ENCODE measurements at places on chromosomes 3 and 15. TPM values are rescaled to one million over a fixed set of nuclear protein-coding genes. Genes with fewer than 3 reads are reported as not detected.

AHSG gene
- 1.1 TPM for total RNA-seq

CCDC9B gene
- 0.78 TPM for total RNA-seq

MESP1 gene
- total RNA-seq = 0.15 TPM

RTP3 gene
- total RNA-seq = not detected

ANKUB1 gene
- total RNA-seq = not detected

ITIH1 gene
- not detected for total RNA-seq

HTD2 gene
- total RNA-seq = 10.8 TPM

RBM5 gene
- 83.7 TPM for total RNA-seq

CRYGS gene
- 0.90 TPM for total RNA-seq

PLAAT1 gene
- total RNA-seq = 3.4 TPM

ZNF280D gene
- 27.5 TPM for total RNA-seq

GRCh38 chr15:66308531-66308930 lies 15.2 kb downstream of the DIS3L start:
- no peak for DNase-seq

GRCh38 chr3:65938676-65939075 lies 100.0 kb downstream of the MAGI1 start:
- DNase-seq = no peak

DNA sequence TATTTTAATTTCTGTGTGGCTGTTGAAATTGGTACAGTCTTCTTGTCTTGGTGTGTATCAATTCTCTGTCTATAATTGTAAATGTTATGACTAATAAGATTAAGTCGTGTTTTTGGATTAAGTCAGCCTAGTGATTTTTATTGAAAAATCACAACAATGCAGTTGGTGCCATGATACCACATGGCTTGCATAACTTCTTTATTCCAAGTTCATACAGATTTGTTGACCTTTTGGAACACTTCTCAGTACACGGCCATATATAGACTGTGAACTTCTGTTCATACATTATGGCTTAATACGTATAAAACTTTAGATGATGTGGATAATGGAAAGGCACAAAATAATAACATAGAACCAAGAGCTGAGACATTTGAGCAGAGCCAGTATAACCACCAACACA lies 121.2 kb upstream of the NAALADL2 start:
- DNase-seq = no peak

DNA sequence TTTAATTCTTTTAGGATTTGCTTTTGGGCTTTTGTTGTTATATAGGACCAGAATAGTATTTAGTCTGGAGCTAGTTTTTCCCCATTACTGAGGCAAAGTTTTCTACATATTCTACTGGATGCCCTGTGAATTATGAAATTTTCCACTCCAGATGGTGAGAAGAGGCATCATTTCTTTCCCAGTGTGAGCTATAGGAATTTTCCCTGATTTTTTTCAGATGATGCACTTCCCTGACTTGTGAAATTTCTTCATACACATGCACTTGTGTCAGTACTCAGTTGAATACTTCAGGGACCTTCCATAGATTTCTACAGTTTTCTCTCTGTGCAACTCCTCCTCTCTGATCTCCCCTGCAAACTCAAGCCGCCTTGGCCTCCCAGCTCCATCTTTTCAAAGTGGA lies 73.7 kb upstream of the SLCO2A1 start:
- no peak for DNase-seq

DNA sequence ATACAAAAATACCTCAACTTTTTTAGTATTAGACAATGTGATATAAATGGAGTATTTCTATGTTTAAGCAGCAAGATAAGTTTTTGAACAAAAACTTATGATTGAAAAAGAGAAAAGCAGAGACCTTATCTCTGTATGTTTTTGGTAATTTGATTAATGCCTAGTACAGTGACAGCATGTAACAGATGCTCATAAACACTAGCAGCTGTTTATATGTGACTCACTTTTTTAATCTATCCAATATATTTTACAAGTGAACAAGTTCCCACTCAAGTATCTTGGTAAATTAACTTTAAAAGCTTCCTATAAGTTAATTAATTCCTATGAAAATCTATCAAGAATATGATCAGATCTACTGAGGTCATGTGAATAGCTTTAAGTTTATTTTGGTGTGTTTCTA lies 55.1 kb downstream of the NGLY1 start:
- no peak for DNase-seq

GRCh38 chr3:46100812-46101211 lies 73.5 kb upstream of the XCR1 start:
- no peak for DNase-seq

DNA sequence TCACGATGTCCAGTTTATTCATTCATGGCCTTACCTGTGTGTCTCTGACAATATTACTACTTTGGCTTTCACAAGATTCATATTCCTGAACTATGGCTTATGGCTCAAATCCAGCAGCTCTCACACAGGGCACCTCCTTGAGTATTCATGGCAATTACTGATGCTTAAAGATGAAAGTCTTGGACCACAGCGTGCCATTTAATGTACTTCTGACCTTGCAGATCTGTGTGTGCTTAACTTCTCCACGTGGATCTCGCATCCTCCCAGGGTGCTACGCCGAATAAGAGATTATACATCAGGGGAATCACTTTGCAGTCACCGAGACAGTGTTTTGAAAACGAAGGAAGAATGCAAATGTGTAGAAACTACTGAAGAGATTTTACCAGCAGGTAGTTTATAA lies 147.5 kb downstream of the TNIK start:
- no peak for DNase-seq

GRCh38 chr15:70892912-70893560 lies 410 bp downstream of the LRRC49 start:
- DNase-seq = no peak

DNA sequence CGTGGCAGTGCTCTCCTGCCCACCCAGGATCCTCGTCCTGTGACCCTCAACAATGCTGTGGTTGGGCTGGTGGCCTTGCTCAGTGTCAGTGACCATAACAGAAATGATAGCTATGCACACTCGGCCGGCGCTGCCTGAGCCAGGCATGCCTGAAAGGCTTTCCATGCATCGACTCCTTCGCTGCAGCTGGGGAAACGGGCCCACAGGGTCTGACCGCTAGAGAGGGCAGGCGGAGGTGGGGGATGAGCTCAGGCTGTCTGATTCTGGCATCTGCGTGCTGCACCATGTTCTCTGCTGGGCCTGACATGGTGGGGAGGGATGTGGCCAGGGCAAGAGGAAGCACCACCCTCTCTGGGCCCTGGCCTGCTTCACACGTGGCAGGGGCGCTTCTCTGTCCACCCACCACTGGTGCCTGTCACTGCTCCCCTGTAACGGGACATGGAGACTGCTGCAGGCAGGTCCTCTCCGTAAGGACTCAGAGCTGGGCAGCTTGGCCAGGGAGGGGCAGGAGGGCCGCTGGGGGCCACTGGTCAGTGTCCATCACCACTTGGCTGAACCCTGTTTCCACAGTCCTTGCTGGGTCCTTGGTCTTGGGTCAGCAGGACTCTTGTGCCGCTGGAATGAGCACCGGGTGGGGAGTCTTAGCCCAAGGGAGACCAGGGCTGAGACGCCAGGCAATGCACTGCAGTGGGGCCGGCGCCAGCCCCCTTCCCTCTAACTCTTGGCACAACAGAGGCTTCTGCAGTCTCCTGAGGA lies 64.1 kb upstream of the RPL32 start:
- DNase-seq = no peak

DNA sequence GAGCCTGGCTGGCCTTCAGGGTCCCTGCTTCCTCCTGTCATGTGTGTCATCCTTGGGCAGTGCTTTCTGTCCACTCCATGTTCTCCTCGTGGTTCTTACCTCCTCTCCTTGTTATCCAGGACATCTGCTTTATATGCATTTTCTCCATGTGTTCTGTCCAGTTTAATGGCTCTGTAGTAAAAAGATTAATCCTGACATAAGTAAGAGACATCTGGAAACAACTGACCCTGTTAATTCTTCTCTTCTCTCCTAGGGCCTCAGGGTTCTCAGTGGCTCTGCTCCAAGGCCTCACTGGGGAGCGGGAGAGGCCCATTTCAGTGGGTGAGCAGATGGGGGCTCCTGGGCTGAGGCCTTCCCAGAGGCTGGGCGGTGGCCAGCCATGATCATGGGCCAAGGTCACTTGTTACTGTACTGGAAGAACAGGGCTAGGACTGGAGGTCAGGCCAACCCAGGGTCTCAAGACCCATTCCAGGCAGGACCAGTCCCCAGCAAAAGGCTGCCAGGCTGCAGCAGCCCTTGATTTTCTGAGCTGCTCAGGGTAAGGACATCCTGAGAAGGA lies 20.2 kb upstream of the CDCP1 start:
- DNase-seq = no peak

GRCh38 chr3:55658690-55659562 lies 171.8 kb upstream of the WNT5A start:
- DNase-seq = no peak

DNA sequence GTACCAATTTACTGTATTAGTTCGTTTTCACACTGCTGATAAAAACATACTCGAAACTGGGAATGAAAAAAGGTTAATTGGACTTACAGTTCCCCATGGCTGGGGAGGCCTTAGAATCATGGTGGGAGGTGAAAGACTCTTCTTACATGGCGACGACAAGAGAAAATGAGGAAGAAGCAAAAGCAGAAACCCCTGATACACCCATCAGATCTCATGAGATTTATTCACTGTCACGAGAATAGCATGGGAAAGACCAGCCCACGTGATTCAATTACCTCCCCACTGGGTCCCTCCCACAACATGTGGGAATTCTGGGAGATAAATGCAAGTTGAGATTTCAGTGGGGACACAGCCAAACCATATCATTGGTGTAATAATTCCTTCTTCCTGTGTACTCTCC lies 69.6 kb downstream of the C3orf20 start:
- DNase-seq = no peak

DNA sequence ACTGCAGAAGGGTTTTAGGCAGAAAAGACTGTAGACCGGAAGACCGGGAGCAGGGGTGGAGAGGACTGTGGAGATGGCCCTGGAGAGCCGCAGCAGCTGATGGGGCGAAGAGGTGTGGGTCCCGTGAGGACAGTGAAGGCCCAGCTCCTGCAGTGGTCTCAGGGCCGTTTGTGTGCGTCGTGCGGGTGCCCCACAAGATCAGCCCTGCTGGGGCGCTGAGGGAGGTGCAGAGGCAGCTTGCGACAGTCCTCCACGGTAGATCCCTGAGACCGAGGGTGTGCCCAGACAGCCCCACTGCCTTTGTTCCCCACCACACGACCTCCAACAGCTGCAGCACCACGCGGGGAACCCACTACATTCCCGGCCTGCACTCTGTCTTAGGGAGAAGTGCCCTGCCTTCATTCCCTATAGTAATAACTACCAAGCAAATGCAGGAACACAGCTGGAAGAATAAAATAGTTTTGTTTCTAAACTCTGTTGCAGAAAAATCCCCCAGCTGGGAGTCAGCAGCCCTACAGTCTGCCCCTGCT lies 19.0 kb upstream of the CRABP1 start:
- DNase-seq = no peak

- no peak for DNase-seq
Measured at GRCh38 chr15:33150971-33151370, 43.5 kb downstream of the FMN1 start.

DNA sequence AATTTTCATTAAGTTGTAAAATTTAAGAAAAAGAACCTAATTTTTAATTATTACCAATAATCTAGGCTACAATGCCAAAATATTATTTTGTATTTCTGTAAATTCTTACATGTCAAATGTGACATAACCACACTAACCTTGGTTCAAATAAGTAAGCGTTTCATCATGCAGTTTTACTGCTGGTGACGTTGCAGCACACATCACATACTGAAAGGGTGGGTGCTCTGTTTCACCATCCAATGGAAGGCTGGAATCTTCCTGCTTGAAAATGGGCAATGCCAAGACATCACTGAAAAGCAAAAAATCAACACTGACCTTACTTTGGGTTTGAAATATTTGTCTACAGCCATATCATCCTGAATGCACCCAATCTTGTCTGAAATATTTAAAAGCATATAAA lies 14.8 kb downstream of the UBP1 start:
- DNase-seq = no peak

- no peak for DNase-seq
Measured at GRCh38 chr15:78906316-78906620, 33.6 kb downstream of the MORF4L1 start.

DNA sequence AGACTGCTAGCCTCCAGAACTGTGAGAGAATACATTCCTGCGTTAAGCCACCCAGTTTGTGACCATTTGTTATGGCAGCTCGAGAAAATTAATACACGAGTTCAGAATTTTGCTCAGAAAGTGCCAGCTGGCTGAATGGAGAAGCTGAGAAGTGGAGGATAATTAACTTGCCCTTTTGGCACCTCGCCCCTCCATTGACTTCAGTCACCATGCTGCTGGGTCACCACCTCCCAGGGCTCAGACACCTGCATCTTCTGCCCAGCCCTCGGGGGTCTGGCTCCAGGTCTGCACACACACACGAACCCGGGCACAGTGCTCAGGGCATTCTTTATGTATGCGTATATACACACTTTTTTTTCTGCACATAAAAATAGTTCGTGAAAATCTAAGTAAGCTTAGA lies 32.0 kb downstream of the AMOTL2 start:
- DNase-seq = no peak

GRCh38 chr3:195692781-195693427 lies 27.9 kb upstream of the MUC20 start:
- no peak for DNase-seq

DNA sequence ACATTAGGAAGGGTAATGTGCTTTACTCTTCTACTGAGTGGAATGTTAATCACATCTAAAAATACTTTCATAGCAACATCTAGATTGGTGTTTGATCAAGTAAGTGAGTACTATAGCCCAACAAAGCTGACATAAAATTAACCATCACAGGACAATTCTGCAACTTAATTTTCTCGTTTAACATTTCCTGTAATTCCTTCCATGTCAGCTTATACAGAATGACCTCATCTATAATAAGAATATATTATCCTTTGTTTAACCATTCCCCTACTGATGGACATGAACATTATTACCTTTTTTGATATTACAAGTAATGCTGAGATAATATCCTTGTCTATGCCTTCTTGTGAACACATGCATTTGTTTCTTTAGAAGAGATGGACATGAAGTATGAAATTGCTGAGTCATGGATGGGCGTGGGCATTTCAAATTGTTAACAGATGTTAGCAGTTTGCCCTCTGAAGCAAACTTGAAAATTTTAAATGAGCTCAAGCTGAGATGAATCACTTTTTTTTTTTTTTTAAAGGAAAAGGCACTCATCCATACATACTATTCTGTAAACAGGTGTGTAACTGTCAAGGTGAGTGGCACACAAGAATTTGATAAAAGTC lies 85.1 kb downstream of the OXNAD1 start:
- no peak for DNase-seq

DNA sequence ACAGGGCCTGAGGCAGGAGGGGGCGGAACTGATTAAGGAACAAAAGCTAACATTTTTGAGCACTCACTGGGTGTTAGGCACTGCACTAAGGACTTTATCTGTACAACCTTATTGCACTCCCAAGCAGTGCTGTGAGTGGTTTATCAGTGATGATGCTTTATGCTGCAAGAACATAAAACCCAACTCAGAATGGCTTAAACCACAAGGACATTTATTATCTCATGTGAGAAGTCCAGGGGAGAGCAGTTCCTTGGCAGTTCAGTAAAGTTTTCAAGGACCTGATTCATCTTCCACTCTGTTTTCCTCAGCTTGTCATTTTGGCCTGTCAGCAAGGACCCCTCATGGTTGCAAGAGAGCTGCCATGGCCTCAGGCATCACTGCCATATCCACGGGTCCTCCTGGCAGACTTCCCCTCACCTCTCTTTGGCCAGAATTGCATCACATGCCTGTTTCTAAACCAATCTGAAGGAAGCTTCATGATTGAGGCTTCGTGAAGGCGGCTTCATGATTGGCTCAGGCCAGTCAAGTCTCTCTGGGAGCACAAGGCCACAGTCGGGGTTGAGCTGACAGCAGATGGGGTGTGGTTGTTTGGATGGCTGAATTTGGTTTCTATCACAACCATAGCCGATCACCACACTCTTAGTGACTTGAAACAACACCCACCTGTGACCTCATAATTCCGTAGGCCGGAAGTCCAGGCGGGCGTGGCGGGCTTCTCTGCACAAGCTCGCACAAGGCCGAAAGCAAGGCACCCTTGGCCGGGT lies 15.8 kb downstream of the EFCC1 start:
- no peak for DNase-seq

Measured in H1 (cell line).